Common myeloid progenitor, CD34-positive (primary cell): ENCODE measurements at places on chromosomes 16 and 17.
A peak's percentile ranks its signal among the peaks of the same experiment; 100 is the strongest.

DNA sequence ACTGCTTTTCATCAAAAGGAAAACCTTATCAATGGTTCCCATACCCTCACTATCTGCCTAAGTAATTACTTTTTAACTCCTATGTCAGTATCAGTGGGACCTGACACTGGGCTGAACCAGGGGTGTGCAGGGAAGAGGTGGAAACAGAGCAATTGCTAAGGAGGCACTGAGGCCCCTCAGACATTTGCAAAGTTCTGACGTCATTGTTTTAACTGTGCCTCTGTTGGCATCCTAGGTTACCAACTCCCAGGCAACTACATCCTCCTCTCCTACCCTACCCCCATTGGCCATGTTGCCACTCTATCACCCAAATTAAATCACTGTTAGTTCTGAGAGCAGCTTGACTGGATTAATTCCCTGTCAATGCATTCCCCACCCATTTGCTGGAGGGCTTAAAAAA is 8.0 kb upstream of the WWOX start:
- no peak for DNase-seq

DNA sequence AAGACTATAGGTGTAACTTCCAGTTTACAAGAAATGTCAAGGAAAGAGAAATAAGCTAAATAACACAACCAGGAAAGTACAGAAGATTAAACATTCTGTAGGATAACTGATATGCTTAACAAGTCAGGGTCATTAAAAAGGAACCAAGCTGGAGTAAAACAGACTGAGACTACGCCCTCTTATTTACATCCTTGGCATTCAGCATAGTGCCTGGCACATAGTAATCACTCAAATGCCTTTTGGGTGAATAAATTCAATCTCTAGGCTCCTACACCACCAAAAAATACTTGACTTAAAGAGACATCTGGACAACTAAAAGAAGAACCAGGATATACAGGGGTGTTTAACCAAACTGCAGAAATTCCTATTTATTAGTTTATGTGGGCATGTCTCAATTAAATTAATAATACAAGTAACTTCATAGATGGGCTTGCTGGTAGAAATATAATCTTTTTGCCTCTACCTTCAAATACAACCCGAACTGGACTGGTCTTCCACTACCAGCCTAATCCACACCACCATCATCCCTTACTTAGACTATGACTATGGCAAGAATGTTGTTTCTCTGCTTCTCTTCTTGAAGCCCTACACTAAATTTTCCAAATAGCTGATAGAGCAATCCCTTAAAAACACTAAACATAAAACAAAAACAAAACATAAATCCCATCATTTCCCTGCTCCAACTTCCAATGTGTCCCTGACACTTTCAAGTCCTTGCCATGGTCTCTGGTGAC is 47.7 kb upstream of the ULK2 start:
- DNase-seq = no peak

DNA sequence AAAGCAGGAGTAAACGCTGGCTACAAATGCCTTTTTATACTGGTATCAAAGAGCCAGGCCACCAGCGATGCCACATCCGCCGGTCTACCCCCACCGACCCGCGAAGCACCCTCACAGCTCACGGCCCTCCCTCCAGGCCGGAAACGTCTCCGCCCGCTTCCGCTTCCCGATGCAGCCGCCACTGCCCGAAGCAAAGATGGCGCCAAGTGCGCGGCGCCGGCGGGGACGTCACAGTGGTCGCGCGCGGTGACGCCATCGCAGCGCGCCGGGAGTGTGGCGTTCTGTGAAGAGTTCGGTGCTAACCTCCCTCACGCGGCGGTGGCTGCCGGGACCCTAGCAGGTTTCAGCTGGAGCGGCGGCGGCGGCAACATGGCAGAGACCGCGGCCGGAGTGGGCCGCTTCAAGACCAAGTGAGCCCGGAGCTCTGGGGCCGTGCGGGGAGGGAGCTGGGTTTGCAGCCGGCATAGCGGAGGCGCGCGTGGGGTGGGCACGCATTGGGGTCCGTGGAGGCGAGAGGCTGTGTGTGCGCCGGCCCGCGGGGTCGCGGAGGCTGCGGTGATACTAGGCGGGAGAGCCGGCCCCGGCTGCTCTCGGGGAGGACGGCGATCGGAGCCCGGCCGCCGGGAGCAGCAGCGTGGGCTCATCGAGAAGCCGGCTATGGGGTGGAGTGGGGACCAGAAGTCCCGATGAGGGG is at the start of gene TBL3:
Gene TBL3, plus strand, starts transcription at position 258 of the 694 bp plus-strand sequence. Its CDS starts 112 bp downstream, at position 370.
- peak; percentile 99 for DNase-seq

GRCh38 chr17:4580291-4580690 is 4.0 kb upstream of the SMTNL2 start:
- DNase-seq = no peak

- no peak for DNase-seq
These were observed 192.2 kb upstream of the WSCD1 start for GRCh38 chr17:5877948-5878347.

- DNase-seq = peak; percentile 95
These were observed 116.6 kb downstream of the PRKCB start for GRCh38 chr16:23952128-23952970.

DNA sequence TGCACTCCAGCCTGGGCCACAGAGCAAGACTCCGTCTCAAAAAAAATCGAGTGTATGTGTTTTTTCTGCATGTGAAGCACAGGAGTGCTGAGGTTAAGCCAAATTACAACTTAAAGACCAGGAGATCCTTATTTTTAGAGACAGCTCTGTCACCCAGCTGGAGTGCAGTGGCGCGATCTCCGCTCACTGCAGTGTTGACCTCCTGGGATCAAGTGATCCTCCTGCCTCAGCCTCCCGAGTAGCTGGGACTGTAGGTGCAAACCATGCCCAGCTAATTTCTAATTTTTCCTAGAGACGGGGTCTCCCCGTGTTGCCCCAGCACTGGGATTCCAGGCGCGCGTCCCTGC is 7.5 kb upstream of the PPP1R27 start:
- DNase-seq = no peak
